ENCODE measurements at places on chromosomes 12 and 14. TPM values are rescaled to one million over a fixed set of nuclear protein-coding genes. Genes with fewer than 3 reads are reported as not detected.

GRCh38 chr12:23830210-23830609, 119.3 kb downstream of the SOX5 start:
- no peak for DNase-seq

DNA sequence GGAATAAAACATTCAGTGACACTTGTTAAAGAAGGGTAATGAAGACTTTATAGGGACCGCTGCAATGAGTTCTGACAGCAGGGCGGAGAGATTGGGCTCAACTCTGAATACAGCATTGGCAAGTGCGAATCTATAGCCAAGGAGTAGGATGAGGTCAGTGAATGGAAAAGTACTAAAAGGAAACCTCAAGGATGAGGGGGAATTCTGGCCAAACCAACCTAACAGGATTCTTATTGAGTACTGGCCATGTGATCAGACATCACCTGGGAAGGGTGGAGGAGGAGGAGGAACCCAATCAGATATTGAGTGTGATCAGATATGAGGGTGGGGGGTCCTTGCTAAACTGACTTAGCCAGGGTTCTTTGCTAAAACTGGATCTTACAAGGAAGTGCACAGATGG, 31.0 kb downstream of the DRAM1 start:
- no peak for DNase-seq

DNA sequence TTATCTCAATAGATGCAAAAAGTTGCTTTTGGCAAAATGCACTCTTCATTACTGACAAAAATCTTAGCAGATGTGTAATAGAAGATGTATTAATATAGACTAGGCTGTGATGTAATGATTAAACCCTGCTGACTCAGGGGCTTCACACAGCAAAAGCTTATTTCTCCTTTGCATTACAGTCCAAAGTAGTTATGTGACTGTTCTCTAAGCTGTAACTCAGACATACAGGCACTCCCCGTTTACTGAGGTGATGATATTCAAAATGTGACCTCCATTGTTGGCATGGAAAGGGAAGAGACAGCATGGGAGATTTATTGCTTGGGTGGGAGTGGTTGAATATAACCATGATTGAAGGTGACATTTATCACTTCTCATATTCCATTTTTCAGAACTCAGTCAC, 331.5 kb downstream of the SNAPC1 start:
- no peak for DNase-seq

- no peak for DNase-seq
Observed at GRCh38 chr12:3182426-3182825, 105.2 kb downstream of the TSPAN9 start.

- peak; percentile 100 for DNase-seq
Observed at GRCh38 chr12:96427269-96427729, 27.1 kb upstream of the CDK17 start.

The RFLNA gene
- total RNA-seq, result not detected
